Transverse colon (tissue), 4 donors: ENCODE measurements at places on chromosomes 7 and 10.

- no peak for DNase-seq
Measured at GRCh38 chr10:107718864-107719263, 554.4 kb upstream of the SORCS1 start.

DNA sequence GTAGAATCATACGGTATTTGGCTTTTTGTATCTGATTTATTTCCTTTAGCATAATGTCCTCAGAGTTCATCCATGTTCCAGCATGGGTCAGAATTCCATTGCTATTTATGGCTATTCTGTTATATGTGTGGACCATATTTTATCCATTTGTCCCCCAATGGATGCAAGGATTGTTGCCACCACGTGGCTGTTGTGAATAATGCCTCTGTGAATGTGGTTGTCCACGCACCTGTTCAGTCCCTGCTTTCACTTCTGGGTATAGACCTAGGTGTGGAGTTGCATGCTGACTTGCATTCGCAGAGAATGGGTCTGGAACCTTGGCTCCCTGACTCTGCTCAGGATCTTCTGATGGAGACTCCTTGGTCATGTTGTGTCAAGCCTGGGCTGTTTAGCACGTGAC is 199.9 kb downstream of the CAMK1D start:
- DNase-seq, result no peak

GRCh38 chr10:77969114-77969513 is 42.6 kb upstream of the DLG5 start:
- DNase-seq, result no peak

DNA sequence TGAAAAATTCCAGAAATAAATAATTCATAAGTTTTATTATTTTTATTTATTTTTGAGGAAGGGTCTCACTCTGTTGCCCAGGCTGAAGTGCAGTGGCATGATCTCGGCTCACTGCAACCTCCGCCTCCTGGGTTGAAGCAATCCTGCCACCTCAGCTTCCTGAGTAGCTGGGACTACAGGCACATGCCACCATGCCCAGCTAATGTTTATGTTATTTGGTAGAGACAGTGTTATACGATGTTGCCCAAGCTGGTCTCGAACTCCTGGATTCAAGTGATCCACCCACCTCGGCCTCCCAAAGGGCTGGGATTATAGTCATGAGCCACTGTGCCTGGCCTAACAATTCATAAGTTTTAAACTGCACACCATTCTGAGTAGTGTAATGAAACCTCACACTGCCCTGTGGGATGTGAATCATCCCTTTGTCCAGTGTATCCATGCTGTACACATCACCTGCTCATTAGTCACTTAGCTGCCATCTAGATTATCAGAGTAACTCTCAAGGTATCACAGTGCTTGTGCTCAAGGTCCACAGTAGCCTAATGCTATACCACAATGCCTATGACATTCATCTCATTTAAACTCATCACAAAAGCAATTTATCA is 17.9 kb downstream of the RTKN2 start:
- no peak for DNase-seq

DNA sequence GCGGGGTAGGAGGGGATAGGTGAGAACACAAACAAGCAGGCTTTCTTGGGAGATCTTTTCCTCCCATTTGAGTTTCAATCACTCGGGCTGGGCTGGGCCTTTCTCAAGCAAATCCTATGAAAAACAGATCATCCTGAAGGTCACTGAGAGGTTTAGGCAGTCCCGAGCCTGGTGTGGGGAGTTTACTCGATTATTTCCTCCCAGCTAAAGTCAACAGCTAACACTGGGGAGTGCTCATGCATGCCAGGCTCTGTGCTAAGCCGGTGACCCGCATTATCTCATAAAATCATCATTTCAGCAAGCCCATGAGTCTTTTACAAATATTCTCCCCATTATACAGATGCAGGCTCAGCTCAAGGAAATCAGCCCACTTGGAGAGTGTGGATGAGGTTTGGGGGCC is 85.0 kb upstream of the PAX2 start:
- no peak for DNase-seq

- DNase-seq, result no peak
Measured at GRCh38 chr10:122461729-122462532, 578 bp downstream of the HTRA1 start.

GRCh38 chr10:69411476-69411875 is 5.2 kb downstream of the TACR2 start:
- no peak for DNase-seq

- DNase-seq, result no peak
Measured at GRCh38 chr10:49474901-49475300, 64.0 kb downstream of the ERCC6 start.

GRCh38 chr10:127850944-127851343 is 41.8 kb downstream of the CLRN3 start:
- DNase-seq, result no peak

DNA sequence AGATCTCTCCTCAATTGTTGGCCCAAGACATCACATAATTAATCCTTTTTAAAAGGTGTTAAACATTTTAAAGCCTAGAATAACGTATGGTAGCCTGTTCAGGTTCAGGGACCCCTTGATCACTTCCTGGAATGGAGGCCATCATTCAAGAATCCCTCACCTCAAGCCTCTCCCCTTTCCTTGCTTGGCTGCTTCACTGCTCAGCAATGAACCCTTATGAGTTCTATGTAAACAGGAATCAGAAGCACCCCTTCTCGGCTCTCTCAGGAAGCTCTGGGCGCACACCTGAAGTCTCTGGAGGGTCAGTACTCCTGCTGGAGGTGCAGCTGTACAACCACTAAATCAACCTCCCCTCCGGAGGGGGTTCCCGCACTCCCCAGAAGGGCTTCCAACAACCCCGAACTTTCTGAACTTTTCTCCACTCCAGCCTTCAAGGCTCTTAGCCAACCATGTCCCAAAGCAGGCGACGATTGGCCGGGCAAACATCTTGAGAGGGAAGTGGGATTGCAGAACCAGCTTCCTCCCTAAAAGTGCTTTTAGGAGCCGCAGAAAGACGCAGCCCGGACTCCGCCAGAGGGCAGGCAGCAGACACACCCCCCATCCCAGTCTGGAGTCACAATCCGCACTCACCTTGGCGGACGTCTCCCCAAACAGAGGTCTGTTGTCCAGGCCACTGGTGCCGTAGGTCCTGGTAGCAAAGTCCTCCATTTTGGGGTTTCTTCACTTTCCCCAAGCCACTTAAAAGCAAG is 562 bp downstream of the TMEM243 start:
- DNase-seq, result peak; percentile 59

DNA sequence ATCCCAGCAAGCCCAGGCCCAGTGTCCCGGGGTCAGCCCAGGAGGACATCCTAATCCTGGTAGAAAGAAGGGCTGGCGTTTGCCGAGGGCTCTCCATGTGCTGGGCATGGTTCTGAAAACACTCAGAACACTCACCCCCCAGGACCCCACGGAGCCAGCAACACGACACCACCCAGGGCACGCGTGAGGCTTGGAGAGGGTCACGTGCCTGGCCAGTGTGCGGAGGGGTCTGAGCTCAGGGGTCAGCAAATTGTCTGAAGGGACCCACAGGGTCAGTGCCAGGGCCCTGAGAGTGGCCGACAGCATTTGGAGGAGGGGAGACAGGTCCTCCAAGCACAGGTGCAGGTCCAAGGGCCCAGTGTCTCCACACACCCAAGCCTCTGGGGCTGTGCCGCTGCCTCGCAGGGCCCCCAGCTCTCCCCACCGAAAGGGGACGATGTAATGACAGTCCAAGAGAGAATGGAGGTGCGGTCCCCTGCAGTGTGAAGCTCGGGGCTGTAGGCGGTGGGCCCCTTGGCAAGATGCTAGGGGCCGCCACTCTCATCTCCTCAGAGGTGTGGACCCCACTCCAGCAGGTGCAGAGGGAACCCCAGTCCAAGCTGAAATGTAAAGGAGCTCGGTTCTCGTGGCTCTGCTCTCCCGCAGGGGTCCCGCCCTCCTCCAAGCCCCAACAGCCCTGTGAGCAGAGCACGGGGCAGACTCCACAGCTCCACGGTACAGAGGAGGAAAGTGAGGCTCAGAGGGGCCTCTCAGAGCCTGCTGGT is 7.8 kb downstream of the FOXL3 start:
- DNase-seq, result no peak

DNA sequence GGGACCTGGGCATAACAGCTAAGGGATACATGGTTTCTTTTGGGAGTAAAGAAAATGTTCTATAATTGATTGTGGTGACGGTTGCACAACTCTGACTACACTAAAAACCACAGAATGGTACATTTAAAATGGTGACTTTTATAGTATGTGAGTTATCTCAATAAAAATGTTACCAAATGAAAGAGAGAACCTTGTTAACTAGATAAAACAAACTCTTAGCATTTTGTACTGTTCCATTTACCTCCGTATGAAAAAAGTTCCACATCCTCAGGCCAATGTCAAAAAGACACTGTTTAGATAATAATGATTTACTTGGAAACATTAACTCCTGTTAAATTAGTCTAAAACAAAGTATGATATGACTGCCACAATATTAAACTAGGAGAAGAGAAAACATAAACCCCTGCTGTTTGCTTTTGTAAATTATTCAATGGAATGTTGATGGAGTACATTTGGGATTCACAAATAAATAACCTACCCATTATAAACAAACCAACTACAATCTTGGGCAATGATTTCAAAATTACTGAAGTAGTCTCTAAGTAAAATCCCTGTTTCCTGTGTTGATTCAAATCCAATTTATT is 60.7 kb downstream of the SMURF1 start:
- no peak for DNase-seq

- DNase-seq, result no peak
Measured at GRCh38 chr10:126930883-126931503, 25.8 kb downstream of the DOCK1 start.

- DNase-seq, result no peak
Measured at GRCh38 chr10:81569488-81569887, 305.5 kb upstream of the NRG3 start.

- DNase-seq, result no peak
Measured at GRCh38 chr10:95728526-95728925, 27.4 kb upstream of the ENTPD1 start.

DNA sequence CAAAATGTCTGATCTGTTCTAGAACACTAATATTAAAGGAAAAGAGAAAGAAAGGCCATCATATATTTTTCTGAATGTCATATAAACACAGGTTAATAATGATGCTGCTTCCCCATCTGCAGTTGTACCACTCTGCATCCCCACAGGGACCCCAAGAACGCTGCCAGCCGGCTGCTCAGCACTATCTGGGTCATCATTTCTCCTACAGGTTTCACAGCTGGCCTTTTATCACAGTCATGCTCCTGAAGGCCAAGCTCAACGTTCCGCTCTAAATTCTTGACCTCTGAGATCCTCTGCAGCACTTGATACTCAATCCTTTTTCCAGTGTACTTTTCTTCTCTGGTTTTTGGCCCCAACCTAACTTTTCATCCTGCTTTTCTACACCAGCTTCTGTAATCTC is 4.8 kb downstream of the IDI1 start:
- no peak for DNase-seq

GRCh38 chr10:126851414-126852108 is 53.7 kb upstream of the DOCK1 start:
- no peak for DNase-seq

DNA sequence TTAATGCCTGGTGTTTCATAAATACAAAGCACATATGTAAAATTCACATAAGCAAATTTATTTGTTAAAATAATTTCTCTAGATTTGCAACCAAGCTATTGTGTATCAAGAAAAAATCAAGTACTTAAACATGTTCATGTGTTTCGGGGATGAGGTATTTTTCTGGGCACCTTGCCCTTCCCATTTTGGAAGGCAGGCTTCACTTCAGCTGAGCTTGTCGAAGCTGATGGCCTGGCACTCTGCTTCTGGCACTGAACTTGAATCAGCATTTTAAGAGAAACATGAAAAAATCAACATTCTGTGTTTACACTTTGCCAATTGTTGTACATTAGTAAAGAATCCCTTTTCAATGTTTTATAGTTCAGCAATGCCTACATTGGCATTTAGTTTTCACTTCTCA is 179.1 kb upstream of the STEAP4 start:
- DNase-seq, result no peak

GRCh38 chr7:69419934-69420333 is 178.3 kb upstream of the AUTS2 start:
- DNase-seq, result no peak

GRCh38 chr10:18703521-18703920 is 44.3 kb downstream of the ARL5B start:
- no peak for DNase-seq

GRCh38 chr7:120462991-120463390 is 190.0 kb downstream of the KCND2 start:
- DNase-seq, result no peak

GRCh38 chr10:89093728-89094127 is 103.1 kb downstream of the FAS start:
- no peak for DNase-seq

DNA sequence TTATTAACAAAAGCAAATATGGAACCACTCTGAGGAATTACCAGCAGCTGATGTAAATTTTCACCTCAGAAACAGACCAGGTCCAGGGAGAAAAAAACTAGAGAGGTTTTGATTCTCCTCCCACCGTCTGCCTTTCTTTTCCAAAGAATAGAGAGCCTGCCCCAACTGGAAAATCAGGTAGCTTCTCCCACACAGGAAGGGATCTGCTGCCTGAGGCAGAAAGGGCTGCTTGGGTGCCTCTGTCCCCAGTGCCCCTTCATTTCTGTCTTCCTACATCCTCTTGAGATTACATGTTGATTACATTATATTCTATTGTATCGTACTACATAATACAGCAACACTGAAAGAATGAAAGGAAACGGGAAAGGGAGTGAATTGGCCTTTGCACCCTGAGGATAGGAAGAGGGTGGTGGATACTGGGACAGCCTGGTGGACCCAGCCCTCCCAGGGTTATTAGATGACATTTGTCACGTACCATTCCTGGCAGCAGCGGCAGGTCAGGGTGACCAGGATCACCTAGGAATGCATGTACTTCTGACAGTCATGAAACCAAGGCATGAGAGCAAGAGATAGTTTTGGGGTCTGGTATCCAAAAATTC is 8.9 kb downstream of the ST8SIA6 start:
- peak; percentile 38 for DNase-seq

DNA sequence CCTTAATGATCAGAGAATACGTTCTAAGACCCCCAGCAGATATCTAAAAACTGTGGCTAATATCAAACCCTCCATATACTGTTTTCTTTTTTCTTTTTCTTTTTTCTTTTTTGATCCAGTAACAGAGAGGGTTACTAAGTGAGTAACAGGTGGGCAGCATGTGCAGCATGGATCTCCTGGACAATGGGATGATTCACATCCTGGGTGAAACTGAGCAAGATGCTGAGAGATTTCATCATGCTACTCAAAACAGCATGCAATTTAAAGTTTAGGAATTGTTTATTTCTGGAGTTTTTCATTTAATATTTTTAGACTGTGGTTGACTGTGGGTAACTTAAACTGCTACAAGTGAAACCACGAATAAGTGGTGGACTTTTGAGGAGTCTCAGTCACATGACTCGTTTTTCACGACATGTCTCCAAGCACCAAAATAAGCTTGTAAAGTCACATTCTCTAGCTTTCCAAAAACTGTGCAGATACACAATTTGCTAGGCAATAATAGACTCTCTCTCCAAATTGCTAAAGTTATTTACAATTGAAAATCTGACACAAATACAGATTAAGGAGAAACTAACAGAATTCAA is 716.2 kb downstream of the NXPH1 start:
- no peak for DNase-seq
